ENCODE measurements at places on chromosomes 2 and 18.
A peak's percentile ranks its signal among the peaks of the same experiment; 100 is the strongest.

- no peak for DNase-seq
Observed at GRCh38 chr2:109451671-109452070, 162.1 kb downstream of the SEPTIN10 start.

GRCh38 chr2:95667480-95667879 lies 75.7 kb downstream of the TRIM43 start:
- no peak for DNase-seq

DNA sequence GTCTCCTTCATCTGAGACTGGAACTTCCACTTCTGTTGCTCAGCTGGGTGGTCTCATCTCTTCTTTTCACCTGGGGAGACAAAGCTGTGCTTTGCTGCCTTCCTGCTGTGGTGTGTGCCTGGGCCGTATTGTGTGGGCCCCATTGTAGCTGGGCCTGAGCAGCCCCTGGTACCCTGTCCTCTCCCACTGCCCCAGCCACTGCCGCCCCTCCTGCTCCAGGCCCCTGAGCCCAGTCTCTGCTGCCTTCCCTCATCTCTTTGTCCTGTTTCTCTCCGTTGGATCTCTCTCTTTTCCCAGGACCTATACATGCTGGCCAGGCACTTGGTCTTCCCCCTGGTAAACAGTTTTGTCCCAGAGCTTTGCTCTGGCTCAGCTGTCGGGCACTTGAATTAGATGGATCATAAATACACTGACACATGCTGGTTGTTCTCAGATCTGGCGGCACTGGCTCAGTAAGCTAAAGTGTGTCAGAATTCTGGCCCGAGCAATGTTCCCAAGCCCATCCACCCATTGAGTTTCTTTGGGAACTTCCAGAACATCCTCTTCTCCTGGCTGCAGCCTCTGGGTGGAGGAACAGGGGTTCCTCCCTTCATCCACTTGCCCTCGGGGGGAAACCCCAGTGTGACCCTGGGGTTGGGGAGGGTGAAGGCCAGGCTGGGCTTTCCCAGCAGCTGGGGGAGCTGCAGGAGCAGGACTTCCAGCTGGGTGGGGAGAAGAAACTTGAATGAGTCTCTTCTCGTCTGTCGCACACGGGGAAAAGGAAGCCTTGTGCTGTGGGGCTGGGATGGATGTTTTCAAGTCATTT lies 99.0 kb downstream of the DGKD start:
- DNase-seq, result no peak

DNA sequence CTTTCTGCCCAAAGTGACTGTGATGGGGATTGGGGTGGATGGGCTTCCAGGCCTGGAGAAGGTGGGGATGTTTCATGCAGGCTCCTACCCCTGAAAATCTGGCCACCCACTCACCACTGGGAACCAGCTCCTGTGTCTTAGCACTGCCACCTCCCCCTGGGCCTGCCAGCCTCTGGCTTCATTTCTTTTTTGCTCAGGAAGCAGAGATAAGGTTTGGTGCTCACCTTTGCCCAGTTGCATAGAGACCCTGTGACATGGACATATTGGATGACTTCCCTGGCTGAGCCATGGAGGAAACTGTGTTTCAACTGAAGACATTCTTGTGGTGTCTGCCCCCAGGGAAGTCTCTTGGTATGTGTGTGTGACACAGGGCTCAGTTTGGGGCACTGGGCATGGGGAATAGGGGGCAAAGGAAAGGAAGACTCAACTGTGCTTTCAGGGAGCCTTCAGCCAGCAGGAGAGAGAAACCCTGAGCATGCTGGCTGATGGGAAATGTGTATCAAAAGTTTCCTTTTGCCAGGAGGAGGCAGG lies 16.7 kb downstream of the CTIF start:
- no peak for DNase-seq

DNA sequence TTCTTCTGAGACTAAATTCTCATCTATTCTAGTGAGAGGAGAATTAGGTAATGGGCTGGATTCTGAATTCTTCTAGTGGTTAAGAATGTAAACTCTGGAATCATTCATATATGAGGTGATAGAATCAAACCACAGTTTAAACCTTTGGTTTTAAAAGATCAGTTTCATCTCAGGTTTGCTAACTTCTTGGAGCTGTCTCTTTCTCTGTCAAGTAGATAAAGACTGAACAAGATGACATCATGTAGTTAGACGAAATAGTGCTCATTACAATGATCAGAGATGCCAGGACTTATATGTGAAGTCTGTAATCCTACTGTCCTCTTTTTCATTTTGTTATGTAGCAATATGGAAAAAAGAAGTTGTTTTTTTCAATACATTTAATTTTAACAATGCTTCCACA lies 4.9 kb downstream of the CEBPZOS start:
- no peak for DNase-seq

DNA sequence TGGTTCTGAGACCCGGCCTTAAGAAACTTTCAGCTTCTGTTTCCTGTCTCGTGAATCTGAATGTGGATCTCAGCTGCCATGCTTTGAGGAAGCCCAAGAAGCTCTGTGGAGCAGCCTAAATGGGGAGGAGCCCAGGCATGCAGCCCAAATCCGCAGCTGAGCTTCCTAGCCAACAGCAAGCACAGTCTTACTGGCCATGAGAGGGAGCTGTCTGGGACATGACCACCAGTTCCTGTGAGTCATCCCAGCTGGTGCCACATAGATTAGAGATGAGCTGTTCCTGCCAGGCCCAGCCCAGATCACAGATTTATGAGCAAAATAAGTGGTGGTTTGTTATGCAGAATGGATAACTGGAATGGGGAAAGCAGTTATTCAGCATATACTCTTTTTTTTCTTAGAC lies 224.4 kb upstream of the APCDD1 start:
- peak; percentile 5 for DNase-seq

DNA sequence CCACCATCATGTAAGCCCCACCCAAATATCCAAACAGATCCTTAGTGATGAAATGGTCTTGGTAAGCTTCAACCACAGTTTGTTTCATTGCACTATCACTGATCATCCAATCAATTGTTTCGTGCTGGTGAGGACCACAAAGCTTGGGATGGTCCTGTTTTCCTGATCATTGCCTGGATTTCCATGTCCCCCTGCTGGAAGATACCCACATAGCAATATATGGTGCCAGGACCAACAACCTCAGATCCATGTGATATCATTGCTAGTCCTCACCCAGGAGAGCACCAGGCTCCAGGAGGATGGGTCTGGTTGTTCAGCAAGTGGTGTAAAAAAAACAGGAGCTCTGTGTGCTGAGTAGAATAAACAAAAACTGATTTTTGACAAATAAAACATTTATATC lies 206.5 kb upstream of the SH3BP4 start:
- no peak for DNase-seq

DNA sequence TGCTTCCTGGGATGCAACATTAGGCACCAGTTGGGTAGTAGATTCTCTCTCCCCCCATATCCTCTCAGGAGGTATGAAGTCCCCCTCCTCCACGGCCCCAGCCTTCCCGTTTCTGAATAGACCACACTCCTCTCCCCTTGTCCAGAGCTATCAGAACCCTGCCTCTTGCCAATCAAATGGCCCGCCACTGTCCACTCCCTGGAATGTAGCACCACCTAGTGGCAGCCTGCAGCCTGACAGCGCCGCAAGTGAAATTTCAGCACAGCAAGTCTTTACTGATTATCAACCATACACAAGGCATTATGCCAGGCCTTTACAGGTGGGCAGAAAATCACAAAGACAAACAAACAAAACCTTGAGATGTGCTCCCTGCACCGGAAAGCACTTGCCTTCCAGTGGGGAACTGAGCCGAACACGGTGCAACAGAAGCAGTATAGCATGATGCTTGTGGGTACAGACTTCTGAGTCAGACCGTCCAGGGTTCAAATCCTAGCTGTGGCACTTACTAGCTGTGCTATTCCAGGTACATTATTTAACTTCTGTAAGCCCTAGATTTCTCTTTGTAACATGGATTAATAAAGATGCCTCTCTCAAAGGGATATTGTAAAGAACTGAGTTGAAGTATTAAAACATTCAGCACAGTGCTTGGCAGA lies 174.0 kb downstream of the SMAD2 start:
- DNase-seq, result peak; percentile 70

DNA sequence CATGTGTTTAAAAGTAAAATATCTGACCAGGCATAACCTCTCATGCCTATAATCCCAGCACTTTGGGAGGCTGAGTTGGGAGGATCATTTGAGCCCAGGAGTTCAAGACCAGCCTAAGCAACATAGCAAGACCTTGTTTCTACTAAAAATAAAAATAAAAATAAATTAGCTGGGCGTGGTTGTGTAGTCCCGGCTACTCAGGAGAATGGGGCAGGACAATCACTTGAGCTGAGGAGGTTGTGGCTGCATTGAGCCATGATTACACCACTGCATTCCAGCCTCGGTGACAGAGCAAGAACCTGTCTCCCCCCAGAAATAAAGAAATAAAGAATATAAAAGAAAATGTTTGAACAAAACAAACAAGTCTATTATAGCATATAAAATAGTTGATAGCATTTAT lies 158.3 kb downstream of the ZBTB7C start:
- DNase-seq, result no peak

DNA sequence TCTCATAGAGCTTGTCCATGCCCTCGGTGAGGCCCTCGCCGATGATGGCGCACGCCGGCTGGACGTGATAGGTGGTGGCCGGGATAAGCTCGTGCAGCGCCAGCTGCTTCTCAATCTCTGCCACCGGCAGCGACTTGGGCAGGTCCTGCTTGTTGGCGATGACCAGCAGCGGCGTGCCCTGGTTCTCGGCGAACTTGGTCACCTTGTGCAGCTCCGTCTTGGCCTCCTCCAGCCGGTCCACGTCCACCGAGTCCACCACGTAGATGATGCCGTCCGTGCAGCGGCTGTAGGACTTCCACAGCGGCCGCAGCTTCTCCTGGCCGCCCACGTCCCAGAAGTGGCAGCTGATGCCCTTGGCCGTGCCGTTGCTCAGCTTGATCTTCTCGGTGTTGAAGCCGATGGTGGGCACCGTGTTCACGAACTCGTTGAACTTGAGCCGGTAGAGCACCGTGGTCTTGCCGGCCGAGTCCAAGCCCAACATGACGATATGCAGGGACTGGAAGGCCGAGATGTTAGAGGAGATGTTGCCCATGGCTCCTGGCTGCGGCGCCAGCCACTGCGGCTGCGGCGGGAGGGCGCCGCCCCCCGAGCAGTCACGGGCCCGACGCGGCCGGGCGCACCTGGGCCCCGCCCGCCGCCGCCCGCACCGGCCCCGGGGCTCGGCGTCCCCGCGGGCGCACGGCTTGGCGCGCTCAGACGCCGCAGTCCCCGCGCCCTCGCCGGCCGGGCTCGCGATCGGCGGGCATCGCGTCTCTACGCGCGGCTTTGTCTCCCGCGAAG lies 636 bp downstream of the ARL4C start:
- peak; percentile 57 for DNase-seq

DNA sequence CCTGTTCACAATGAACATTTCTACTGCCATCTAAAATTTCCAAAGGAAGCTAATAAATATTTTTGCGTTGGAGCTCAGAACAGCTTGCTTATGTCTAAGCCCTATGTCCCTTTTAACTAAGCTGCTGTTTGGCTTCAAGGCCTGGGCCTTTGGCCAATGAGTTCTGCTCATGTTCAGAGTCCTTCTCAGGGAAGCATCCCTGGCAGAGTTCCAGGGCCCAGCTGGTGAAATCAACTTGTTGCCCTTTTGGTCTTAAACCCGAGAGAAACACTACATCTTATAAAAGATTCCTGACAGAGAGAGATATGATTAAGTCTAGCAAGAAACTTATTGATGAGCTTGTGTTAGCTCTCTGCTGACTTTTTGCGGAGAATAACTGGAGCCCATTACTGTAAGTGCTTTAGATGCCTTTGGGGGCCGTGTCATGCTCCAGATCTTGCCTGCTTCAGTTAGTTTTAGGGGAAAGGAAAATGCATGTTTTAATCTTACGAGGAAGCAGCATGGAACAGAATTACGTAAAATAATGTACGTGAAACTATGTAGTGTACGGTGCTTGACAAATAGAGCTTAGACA lies 102.5 kb upstream of the NOSTRIN start:
- no peak for DNase-seq

GRCh38 chr2:109331896-109332848 lies 203.2 kb downstream of the SH3RF3 start:
- peak; percentile 66 for DNase-seq

GRCh38 chr2:222671259-222672067 lies at the start of gene MOGAT1:
Gene MOGAT1, plus strand, starts transcription at chr2:222671658. Its CDS starts 128 bp downstream, at chr2:222671786.
- DNase-seq, result peak; percentile 9

DNA sequence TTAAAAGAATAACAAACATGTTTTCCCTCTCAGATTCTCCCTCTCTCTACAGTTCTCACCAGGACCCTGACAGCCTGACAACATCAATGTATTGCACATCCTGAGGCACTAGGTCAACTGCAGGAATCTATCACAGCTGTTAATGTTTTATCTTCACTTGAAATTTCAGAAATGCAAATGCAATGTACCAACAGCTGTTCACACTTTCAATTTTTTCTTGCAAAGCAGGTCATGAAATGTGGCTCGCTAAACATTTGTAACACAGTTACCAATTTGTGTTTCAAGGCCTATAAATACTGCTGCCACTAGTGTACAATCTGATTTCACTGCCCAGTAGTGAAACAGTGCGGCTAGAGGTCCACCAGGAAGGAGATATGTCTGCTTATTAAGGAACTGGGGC lies 147.8 kb downstream of the EXOC6B start:
- no peak for DNase-seq

DNA sequence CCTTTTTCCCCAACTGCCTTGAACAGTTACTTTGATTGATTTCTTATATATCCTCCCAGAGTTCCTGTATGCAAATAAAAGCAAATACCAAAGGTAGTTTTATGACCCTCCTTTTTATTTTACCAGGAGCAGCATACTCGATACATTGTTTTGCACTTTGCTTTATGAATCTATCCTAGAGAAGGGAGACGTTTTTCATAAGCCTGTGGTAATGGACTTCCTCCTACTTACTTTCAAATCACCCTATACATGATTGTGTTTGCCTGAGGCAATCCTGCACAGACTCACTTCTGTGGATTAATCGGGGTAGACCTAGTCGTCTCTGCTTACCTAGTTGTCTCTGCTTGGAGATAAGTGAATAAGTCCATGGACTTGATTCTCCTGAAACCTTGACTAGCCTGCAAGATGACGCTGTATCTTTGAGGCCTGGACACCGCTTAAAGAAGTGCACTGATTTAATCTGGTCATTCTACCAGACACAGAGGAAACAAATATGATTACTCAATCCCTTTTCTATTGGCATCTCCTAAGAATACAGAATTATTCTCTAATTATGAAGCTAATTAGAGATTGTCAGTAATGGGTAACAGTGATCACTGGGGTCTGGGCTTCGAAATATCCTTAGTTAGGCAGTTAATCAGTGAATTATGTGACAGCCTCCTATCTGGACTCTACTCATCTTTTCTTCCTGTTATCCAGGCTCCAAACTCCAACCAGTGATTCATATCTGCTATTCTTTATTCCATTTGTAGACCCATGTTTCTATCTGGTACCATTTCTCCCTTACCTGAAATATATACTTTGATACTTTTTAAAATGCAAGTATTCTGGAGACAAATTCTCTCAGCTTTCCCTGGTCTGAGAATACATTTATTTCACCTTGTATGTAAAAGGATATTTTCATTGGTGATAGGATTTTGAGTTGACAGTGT lies 447.4 kb upstream of the TRIB2 start:
- DNase-seq, result no peak

- no peak for DNase-seq
Observed at GRCh38 chr2:189441709-189442074, 418 bp downstream of the WDR75 start.

All from stimulated activated CD4-positive, alpha-beta T cell treated with anti-CD3 and anti-CD28 coated beads, Interleukin-15, amount 100 ng/mL, for 24 hours (primary cell).